ENCODE measurements at places on chromosomes 13 and 19.

GRCh38 chr19:771332-771785, 20.4 kb downstream of the MISP start:
- DNase-seq, result no peak

DNA sequence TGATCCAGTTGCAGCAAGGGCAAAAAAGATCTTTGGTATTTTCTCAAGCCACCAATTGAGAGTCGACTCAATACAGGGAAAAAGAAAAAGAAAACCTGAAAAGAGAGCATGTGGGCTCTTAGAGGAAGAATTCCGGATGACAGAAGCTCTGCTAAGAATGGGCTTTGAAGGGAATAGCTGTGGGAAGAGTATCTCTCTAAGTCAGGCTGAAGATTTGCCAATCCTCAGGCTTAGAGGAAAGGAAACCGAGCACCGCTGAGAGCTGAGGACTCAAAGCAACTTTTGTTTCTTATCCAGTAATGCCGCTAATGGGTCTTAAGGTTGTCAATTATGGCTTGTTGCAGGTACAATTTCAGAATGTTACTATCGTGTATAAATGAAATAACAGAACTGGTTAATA, 166.4 kb downstream of the EFNB2 start:
- no peak for DNase-seq

- no peak for DNase-seq
Measured at GRCh38 chr19:58538257-58539168, 5.4 kb upstream of the TRIM28 start.

DNA sequence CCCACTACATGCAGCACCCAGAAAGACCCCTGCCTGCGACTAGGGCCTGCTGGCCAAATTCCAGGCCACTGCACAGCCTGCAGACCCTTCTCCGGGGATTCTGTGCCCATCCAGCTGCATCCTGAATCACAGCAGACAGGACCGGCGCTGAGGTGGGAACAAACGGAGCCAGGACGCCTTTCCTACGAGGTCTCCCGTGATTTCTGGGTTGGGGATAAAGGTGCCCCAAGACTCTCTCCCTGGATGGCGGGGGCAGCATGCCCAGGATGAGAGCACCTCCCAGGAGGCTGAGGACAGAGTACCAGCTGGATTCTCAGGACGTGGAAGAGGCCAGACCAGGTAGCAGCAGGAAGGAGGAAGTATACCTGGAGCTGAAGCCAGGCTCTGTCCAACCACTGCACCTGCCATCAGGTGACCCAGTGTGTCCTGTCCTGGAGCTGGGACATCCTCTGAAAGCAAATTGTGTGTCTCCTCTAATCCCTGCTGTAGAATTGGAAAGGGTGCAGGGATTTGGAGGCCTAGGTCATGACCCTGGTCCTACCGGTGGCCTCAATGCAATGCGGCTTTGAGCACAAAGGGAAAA, 3.4 kb upstream of the FUT5 start:
- DNase-seq, result no peak

DNA sequence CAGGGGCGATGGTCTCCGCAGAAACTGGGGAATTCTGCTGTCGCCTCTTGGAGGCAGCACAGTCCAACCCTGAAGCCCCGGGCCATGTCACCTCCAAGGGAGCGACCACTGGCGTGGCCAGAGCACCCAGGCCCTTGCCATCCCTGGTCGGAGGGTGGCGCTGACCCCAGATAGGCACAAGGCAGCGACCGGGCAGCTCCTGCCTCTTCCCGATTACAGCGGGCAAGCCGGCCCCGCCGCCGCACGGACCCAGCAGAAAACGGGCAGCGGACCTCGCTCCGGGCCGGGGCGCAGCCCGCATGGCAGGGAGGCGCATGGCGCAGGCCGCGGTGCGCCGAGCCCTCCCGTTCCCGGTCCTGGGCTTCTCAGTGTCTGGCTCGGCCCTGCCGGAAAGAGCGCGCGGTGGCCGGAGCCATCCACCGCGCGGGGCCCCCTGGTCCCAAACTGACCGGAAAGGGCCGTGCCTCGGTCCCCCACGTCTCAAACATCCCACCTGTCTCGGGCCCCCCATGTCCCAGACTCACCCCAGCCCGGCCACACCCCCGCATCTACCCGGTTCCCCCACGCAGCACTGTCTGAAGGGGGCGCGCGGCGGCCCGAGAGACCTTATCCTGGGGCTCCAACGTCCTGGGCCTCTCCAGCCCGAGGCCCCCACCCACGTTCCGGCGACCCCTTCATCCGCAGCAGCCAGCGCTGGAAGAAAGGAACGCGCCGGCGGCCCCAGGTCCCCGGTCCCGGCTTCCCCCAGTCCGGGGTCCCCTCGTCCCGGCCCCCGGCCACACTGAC, 727 bp downstream of the CERS1 start:
- DNase-seq, result peak; percentile 67

DNA sequence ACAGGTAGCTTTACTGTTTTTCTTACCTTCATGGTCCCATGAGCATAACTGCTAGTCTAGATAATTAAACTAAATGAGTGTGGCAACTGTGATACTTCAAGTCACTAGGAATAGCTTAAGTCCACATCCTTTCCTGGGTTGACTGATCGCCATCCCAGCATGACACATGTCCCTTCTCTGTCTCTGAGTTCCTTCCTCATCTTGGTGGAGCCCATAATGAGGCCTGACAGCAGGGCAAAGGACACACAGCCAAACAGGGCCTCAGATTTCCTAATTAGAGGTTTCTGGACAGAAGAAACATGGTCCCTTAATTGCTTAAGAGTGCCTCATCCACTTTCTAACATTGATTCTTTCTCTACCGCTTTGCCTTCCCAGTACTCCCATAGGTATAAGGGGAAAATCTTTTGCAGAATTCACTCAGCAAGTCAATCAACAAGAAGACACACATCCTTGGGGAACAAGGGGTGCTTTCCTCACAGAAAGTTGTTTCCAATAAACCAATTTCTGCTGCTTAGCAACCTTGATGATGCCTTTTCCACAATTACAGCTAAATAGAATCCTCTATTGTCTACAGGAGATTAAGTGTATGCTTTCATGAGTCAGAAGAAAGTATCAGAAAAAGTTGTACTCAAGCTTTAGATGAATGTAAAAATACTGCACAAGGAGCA, 208.3 kb upstream of the SERP2 start:
- no peak for DNase-seq

- peak; percentile 63 for DNase-seq
Measured at GRCh38 chr13:59391696-59392095, 772.0 kb downstream of the DIAPH3 start.

- DNase-seq, result no peak
Measured at GRCh38 chr19:55600662-55601028, 557 bp downstream of the ZNF524 start.

- peak; percentile 36 for DNase-seq
Measured at GRCh38 chr13:19984430-19985218, 26.1 kb downstream of the ZMYM2 start.
